Activated naive CD4-positive, alpha-beta T cell treated with anti-CD3 and anti-CD28 coated beads for 36 hours (primary cell): ENCODE measurements at places on chromosomes 6 and 20. TPM values are rescaled to one million over a fixed set of nuclear protein-coding genes. Genes with fewer than 3 reads are reported as not detected.

Gene C20orf202
- total RNA-seq, result not detected

Gene BCAS4
- 15.7 TPM for total RNA-seq

GRCh38 chr6:39339868-39340550 lies 17.5 kb upstream of the KCNK16 start:
- no peak for DNase-seq

- DNase-seq, result peak; percentile 37
Observed at GRCh38 chr6:97669191-97670031, 386.4 kb upstream of the MMS22L start.

DNA sequence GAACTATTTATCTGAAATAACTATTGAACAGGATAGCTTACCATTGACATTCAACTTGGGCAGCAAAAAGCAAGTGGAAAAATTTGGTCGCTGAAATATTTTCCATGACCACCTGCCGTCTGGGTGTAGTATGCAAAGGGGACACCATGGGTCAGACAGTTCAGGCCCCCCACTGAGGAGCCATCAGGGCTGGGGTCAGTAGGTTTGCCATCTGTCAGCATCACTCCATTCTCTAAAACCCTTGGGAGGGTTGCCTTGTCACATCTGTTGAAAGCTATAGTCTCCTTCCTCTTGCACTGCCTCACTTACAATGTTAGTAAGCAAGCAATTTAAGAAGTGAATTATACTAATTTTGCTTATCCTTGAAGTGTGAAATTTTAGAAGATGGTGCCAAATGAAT lies 44.9 kb downstream of the NRN1 start:
- DNase-seq, result no peak

GRCh38 chr6:146090474-146090873 lies 61.6 kb downstream of the GRM1 start:
- DNase-seq, result no peak

GRCh38 chr6:167866642-167867041 lies 39.9 kb downstream of the AFDN start:
- DNase-seq, result no peak

DNA sequence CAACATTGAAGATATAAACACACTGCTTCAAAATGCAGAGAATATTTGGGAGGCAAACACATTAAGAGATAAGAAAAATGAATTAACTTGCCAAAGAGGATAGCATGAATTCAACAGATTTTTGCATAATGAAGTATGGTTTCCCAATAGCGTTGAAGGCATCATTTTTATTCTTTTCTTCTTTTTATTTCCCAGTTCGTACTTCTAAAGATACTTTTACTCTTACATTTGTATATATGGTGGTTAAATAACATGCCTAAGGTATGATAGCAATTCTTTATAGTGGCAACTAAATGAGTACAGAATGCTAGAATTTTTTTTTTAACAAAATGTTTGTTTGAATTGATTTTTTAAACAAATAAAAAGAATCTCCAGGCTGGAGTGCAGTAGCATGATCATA lies 473.4 kb upstream of the MARCKS start:
- DNase-seq, result no peak

DNA sequence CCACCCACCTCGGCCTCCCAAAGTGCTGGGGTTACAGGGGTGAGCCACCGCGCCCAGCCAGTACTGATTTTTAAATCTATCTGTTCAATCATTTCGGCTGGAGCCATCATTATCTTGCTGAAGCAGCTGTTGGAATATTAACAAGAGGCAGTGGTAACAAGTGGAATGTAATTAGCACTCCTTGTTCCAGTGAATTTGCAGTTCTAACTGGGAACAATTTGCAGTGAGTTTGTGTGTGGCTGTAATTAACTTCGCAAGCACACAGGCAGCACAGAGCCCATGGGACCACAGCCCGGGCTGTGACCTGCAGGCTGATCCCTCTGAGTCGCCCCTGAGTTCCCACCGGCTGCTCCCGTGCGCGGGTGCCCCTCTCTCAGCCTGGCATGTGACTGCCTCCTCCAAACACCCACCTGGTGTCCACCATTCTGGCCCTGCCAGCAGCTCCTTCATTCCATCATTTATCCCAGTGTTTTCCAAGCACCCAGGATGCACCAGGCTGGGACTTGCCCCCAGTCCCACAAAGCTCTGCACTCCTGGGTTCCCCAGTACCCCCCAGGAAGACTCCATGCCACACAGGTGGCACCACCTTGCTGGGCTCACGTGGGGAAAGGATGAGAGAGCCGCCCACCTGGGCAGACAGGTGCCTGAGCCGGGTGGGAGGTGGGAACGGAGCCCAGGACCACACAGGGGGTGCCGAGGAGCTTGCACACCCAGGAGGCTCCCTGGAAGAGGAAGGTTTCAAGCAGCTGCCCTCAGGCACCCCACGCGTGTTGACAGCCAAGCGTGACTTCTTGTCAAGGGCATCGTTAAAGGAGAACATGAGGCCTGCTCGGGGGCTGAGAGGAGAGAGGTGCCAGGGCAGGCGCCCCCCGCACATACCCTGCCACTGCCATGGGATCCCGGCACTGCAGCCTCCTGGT lies 75.2 kb downstream of the YTHDF1 start:
- no peak for DNase-seq

- no peak for DNase-seq
Observed at GRCh38 chr20:38867062-38867359, 59.2 kb upstream of the FAM83D start.

DNA sequence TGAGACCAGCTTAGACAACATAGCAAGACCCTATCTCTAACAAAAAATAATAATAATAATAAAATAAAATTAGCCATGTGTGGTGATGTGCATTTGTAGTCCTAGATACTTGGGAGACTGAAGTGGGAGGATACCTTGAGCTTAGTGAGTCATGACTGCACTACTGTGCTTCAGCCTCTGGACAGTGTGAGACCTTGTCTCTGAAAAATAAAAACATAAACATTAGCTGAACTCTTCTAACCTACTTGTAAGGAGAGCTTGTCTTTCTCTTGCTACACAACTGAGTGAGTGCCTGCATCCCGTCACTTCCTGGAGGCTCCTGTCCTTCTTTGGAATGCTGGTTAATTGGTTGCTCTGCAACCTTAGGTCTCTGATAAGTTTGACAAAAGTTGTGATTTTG lies 5.1 kb upstream of the DBNDD2 start:
- no peak for DNase-seq

GRCh38 chr6:10084111-10084986 lies 330.5 kb downstream of the TFAP2A start:
- DNase-seq, result no peak
